GDM1 (cell line): ENCODE measurements at places on chromosomes 16 and 17.

DNA sequence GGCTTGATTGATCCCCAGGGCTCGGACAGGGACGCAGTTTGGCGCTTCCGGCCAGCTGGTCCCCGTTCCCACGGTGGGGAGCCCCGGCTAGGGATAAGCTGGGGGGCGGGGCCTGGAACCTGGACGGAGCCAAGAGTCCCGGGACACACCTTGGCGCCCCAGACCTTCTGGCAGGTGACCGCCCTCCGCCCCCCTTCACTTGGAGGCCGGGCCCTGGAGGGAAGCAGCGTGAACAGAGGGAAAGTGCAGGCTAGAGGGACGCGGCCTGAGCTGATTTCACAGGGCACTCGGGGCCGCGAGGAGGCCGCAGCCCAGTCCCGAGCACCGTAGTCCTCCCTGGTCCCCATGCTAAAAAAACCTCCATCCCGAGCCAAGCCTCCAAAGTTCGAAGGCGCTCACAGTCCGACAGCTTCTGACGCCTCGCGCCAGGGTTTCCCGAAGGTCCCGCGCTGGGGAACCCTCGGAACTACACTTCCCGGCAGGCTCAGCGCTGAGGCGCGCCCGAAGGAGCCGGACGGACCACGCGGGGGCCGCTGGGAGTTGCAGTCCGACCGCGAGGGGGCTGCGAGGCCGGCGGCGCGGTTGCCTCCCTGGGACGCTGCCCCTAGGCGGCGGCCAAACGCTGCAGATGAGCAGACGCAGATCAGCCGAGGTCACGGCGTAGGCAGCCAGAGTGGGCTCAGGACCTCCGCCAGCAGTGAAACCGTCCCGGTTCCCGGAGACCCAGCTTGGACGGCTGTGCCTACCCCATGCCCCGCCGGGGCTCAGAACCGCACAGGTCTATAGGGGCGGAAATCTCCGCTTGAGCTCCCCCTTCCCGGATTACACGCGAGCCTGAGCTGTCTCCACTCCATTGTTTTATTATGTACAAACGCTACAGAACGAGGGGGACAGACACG lies at the start of gene TBX6:
Gene TBX6 (minus strand): TSS at position 451 of the 899 bp plus-strand sequence. CDS start 731 bp downstream, outside the sequence.
- peak; percentile 94 for DNase-seq

- no peak for DNase-seq
These were observed 12.9 kb upstream of the TOB1 start for GRCh38 chr17:50879086-50879485.

GRCh38 chr17:74307984-74308773 lies 17.8 kb upstream of the KIF19 start:
- DNase-seq, result peak; percentile 79

- DNase-seq, result no peak
These were observed 2230.4 kb downstream of the TP53TG3F start for GRCh38 chr16:35689764-35690163.

GRCh38 chr16:64440421-64440831 lies 681.4 kb downstream of the CDH11 start:
- DNase-seq, result no peak

- no peak for DNase-seq
These were observed 44.2 kb downstream of the LYRM9 start for GRCh38 chr17:27848931-27849330.

GRCh38 chr16:14286368-14287230 lies 215.5 kb downstream of the MRTFB start:
- DNase-seq, result no peak

DNA sequence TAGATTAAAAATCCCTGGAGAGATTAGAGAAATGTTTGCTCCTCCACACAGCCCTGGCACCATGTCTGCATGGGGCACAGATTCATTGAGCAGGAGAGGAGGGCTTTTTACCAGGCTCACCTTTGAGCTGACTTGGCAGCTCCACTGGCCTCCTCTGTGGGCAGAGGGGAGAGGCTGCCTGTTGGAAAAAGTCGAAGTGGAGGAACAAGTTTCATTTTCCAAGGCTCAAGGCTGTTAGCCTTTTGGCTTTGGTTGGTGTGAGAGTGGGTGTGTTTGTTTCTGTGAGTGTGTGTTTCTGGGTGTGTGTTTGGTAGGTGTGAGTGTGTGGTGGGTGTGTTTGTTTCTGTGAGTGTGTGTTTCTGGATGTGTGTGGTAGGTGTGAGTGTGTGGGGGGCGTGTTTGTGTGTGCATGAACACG lies 5.6 kb downstream of the TMEM238L start:
- DNase-seq, result no peak

- no peak for DNase-seq
These were observed 162.9 kb downstream of the SEC14L1 start for GRCh38 chr17:77303620-77304019.

DNA sequence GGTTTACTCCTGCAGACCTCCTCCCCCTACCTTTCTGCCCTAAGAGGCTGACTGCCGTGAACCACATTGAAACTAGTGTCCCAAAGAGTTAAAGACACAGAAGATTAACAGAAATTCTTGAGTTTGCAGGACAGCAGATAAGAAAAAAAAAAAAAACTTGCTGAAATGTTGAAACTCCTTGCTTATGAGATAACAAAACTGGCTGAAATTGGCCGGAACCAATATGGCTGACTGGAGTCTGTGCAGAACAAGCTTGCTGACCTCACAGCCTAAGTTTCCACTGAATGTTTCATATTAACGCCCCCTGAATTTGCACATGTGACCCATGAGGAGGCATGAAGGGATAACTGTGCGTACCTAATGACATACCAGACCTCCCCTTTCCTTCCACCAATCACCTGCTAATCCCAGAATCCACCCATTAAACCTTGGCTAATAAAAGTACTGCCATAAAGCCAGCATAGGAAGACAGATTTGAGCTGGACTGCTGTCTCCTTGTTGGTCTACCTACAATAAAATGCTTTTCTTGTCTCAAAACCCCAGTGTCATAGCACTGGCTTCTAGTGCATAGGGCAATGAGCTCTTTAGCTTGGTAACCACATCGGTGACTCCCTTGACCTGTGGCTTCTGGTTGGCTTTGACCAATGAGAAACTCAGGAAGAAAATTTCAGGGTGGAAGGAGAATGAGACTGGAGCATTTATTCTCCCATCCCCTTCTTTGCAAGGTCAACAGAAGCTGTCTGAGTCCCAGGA lies 80.1 kb downstream of the PMP22 start:
- no peak for DNase-seq

DNA sequence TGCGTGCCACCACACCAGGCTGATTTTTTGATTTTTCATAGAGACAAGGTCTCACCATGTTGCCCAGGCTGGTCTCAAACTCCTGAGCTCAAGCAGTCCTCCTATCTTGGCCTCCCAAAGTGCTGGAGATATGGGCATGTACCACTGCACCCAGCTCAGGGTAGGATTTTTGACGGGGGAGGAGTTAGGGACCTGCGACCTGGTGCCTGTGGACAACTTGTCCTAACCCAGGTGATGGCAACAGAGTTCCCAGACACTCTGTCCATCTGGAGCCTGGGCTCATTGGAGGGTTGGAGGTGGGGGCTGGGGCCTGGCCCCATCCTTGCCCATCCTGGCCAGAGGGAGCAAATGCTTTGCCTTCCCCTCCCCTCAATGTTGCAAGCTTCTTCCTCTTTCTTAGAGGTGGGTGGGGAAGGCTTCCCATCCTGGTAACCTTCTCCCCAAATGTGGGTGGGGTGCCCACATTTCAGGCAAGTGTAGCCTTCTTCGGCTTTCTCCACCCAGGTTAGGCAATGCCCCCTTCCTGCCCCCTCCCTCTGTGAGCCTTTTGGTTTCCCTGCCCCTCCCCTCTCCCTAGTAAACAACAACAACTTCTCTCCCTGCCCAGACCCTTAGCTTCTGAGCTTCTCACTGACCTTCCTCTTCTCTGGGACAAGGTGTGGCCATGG lies 24.9 kb downstream of the RARA start:
- DNase-seq, result no peak
